ENCODE measurements at places on chromosomes 11 and 22.

DNA sequence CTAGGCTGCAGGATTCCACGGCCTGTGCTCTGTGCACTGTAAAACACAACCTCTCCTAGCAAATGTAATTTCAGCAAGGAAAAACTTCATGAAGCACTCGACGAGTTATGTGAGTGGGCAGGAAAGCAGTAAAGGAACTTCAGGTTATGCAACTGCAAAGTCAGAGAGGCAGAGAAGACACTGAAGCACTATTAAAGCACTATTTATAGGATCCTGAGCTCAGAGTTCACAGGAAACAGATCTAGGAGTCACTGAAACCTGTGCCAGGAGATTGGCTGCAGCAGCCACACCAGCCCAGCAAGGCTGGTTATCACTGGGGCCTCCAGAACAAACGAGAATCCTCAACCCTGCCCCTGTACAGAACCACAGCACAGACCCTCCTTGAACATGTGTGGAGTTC lies 2.5 kb downstream of the SMIM35 start:
- peak; percentile 16 for DNase-seq

DNA sequence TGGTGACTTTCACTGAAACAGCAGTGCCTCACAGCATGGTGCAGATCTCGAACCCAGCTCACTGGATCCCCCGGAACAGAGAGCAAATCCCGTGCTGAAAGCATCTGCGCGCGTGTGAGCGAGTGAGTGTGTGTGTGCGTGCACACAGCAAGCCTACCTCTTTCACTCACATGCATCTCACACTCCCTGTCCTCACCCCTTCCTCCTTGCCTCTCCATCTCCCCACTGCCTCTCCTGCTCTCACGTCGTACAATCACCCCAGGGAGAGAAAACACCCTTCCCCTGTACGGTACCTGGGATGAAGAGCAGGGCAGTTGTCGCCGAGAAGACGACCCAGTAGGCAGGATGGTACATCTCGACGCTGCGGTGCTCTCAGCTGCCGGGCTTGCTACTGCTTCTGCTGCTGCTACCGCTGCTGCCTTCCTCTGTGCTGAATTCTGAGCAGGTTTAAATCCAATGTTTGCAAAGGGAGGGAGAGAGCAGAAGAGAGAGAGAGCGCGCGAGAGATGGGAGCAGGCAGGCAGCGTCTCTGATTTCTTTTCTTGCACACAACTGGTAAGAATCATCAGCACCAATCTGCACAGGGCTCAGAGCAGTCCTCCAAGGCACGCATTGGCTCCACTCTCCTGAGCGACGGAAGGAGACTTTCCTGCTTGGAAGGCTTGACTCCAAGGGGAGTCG lies at the start of gene OPCML:
Gene OPCML, minus strand, starts transcription at position 531 of the 681 bp plus-strand sequence.
- no peak for DNase-seq

DNA sequence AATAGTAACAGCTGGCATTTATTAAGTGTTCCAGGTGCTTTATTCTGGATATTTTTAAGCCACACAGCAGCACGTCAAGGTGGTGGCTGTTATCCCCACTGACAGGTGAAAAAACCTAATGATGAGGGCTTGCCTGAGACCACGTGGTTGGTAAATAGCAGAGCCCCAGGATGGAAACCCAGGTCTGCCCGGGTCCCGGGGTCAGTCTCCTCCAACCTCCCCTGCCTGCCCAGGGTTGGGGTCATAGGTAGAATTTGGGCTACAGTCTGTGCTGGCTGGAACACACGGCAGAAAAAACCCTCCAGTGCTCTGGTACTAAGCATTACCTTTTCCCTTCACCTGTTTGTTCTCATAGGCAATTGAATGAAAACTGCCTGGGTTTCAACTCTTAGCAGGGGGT lies 57.9 kb downstream of the EFCAB6 start:
- DNase-seq: no peak

DNA sequence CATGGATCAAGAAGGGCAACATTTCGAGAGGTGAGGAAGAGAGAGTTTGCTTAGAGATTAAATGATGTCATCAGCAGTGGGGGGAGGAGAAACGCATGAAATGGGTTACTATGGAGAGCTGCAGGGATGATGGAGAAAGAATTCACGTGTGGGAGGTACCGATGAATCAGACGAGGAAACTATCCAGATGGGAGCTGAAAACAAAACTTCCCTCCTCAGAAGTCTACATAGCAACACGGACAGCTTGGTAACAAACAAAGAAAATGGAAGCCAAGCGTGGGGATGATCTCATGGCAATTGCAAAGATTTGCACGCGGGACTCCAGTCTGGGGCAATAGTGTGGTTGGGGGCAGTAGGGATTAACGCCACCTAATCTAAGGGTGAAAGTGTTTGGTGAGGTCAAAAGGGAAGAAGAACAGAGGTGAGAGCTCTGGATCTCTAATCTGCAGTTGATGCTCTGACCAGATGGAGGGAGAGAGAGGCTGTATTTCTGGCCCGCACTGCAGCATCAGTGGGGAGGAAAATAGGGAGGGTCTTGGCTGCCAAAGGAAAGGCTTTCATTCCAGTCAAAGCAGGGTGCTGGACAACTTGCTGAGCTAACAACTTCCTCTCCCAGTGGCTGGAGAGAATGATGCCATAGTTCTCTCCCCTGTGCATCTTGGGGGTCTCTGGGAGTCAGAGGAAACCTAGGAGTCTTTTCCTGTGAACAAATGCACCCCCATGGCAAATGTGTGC lies 43.4 kb upstream of the CSNK2A3 start:
- peak; percentile 89 for DNase-seq

DNA sequence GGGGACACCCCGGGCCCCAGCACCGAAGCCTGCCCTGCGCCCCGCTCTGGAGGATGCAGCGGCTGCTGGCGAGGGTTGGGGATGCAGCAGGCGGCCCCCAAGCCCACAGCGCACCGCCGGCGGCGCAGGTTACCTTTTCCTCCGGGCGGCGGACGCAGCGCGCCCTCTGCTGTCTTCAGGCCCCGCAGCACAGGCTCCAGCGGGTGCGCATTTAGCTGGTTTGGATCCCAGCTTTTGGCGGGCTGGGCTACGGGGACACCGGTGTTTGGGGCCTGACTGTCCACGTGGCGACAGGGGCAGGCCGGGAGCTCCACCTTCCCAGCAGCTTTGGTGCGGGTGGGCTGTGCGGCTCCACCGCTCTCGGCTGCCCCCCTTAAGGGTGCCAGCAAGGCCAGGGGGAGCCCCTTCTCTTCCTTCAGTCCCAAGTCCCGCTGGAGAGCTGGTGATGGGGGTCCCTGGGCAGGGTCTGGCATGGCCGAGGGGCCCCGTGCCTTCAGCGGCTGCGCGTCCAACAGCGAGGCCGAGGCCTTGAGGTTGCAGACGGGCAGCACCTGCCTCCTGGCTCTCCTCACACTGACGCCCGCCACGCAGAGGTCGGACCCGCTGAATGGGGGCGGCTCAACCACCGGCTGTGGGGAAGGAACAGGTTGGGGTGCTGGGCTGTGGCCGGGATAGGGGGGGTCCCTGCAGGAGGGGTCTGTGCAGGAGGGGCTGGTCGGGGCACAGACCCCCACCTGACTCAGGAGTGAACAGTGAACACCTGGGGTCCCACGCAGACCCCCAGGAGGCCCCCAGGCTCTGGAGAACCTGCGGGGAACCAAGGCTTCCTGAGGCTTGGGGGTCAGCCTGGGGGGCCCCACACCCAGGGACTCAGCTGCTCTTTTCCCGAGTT lies 18.0 kb upstream of the IL17REL start:
- peak; percentile 62 for DNase-seq

DNA sequence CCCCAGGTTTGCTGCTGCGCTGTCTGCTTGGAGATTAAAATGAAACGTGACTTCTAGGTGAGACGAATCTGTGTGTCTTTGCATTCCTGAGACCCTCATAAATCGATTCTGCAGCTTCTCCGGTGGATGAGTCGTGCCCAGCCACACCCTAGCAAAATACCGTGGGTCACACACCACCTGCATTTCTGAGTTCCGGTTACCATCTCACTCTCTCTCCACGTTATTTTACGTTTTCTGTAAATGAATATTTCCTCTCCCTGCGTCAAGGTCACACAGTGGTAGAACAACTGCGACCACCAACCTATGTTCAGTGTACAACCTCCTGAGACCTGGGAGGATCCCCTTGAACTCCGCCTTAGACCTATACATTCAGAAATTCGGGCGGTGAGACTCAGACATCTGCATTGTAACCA lies 1.1 kb downstream of the YWHAH start:
- DNase-seq: no peak

DNA sequence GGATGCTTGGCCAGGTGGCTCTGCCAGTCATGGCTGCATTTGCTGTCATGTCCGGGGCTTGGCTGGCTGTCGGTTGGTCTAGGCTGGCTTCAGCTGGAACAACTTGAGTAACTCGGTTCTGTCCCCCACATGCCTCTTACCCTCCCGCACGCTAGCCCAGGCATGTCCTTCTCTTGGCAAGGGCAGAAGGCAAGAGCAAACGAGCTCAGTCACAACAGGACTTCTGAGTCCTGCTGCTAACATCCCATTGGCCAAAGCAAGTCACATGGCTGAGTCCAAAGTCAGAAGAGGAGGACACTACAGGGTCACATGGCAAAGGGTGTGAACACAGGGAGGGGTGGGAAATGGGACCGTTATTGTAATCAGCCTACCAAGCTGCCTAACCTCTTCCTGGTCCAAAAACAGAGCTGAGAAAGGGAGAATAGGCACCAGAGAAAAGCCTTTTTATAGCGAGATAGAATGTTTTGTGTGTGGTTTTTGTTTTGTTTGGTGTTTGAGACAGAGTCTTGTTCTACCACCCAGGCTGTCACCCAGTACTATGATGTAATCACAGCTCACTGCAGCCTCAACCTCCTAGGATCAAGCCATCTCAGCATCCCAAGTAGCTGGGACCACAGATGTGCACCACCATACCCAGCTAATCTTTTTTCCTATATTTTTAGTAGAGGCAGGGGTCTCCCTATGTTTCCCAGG lies 81.9 kb downstream of the MN1 start:
- no peak for DNase-seq

GRCh38 chr22:27433585-27434190 lies 367.9 kb downstream of the MN1 start:
- DNase-seq: no peak

GRCh38 chr11:35388061-35388460 lies 31.3 kb downstream of the SLC1A2 start:
- no peak for DNase-seq

GRCh38 chr11:128894685-128895084 lies 3.5 kb downstream of the KCNJ5 start:
- DNase-seq: no peak

DNA sequence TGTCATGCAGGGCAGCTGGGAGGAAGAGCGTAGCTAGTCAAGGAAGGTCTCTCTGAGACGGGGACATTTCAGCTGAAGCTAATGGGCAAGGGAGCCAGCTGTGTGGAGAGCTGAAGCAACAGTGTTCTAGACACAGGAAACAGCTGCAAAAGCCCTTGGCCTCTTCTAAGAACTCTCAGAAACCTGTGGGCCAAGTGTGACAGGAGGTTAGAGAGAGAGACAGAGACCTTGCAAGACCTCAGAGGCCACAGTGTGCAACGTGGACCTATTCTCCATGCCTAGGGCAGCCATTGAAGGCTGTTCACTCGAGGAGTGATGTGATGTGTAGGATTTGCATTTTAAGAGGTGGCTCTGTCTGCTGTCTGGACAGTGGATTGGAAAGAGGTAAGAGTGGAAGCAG lies 48.7 kb upstream of the TNRC6B start:
- DNase-seq: no peak

GRCh38 chr11:3080104-3080503 lies 22.9 kb upstream of the CARS1 start:
- no peak for DNase-seq

GRCh38 chr11:81717695-81718094 lies 1016.0 kb downstream of the FAM181B start:
- no peak for DNase-seq

- DNase-seq: peak; percentile 19
Measured at GRCh38 chr22:29225422-29226090, 19.9 kb downstream of the EMID1 start.

GRCh38 chr22:35418088-35418487 lies 18.1 kb downstream of the MCM5 start:
- DNase-seq: no peak

- no peak for DNase-seq
Measured at GRCh38 chr11:17214338-17214737, 6.6 kb upstream of the PIK3C2A start.

GRCh38 chr11:77411137-77411707 lies 62.7 kb downstream of the PAK1 start:
- peak; percentile 30 for DNase-seq

DNA sequence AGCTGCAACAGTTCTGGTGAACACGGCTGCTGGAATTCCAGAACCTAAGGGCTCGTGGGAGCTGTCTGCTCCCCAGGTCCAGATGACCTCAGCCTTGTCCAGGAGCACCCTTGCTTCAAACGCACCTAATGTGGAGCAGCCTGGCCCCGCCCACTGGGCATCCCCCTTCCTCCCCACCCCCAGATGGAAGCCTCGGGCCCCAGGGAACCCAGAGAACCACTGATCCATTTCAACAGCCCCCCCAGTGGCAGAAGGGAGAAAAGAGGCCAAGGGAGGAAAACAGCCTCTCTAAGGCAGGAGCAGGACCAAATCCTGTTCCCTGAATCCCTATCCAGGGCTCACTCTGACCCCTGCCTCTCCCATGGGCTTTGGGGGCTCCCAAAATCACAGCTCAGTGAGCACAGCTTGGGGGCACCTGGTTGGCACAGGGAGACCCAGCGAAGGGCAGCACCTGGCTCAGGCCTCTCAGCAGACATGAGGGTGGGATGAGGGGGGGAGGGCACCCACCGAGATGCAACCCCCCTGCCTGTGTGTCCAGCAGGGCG lies 1.2 kb downstream of the CYTH4 start:
- DNase-seq: no peak

DNA sequence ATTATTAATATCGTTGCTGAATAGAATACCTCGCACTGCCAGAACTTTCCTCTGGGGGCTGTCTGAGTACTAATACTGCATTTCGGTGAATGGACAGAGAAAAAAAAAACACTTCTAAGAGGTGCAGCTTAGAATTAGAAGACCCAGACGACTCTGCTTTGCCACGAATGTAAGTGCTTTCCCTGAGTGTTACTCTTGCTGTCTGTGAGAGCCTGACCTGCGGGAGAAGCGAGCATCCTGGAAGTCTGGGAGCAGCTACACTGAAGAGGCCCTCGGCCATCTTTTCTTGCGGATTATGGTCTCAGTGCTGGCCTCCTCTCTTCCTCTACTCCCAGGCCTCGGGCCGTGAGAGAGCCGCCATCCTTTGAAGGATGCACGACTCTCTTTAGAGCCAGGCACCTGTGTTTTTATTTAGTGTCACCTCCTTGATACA lies 94.9 kb downstream of the SCN3B start:
- no peak for DNase-seq

GRCh38 chr11:131064373-131064991 lies 148.2 kb upstream of the SNX19 start:
- peak; percentile 47 for DNase-seq
